Heart right ventricle (tissue), 16 donors: ENCODE measurements at places on chromosomes 2 and 18. TPM values are rescaled to one million over a fixed set of nuclear protein-coding genes. Genes with fewer than 3 reads are reported as not detected.

GRCh38 chr18:65239787-65240186, 511.0 kb upstream of the CDH7 start:
- DNase-seq = no peak

DNA sequence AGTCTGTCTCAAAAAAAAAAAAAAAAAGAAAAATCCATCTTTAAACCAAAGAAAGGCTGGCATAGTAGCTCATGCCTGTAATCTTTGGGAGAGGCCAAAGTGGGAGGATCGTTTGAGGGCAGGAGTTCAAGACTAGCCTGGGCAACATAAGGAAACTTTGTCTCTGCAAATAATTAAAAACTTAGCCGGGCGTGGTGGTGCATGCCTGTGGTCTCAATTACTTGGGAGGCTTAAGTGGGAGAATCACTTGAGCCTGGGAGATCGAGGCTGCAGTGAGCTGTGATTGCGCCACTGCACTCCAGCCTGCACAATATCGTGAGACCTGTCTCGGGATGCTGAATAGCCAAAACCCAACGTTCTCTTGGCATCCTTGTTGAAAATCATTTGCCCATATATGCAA, 6.1 kb downstream of the CNOT11 start:
- no peak for DNase-seq

DNA sequence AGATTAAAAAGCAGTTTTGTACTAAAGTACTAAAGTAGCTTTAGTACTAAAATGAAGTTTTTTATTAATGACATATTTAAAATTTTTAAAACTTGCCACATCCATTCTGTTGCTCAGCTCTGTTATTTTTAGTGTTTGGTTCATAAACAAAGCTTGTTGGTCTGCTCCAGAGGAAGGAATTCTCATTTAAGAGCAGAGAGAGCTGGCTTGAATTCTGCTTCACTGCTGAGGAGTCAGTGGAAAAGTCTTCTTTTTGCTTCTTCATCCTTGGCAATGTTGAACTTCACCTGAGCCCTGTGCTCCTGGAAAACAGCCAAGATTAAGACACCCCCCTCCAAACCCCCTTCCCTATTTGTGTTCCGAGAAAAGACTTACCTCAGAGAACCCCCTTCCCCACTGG, 40.6 kb downstream of the TMEM87B start:
- DNase-seq = no peak

GRCh38 chr2:18506883-18507509, 53.5 kb downstream of the RDH14 start:
- no peak for DNase-seq

DNA sequence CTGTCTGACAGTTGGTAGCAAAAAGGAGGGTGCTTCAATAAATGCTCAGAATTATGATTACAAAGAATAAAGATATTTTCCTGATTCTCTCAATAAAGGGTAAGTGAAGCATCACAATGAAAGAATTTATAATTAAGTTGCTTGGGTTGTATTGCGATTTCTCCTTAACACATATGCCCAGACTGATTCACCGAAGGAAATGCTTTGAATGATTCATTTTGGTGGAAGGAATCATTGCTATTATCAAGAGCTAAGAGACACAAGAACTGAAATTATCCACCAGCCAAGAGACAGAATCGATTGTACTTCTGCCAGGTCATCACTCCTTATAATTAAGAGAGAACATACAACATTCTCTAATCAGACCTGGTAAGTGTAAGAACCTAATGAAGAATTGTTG, 301.4 kb downstream of the NR4A2 start:
- DNase-seq = no peak

DNA sequence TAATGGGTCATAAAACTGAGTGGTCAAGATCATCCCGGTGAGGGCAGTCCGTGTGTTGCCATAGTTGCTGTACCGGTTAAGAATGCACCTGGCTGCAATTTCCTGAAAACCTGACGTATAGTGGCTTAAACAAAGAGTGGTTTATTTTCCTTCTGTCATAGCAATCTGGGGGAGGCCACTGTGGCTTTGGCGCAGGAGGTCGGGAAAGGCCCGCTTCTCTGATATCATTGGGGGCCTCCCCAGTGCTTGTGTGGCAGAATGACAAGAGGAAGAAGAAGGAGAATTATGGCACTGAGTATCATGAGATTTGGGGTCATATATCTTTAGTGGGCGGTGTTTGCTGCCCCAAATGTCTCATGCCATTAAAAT, 4.4 kb downstream of the C2orf92 start:
- DNase-seq = no peak

DNA sequence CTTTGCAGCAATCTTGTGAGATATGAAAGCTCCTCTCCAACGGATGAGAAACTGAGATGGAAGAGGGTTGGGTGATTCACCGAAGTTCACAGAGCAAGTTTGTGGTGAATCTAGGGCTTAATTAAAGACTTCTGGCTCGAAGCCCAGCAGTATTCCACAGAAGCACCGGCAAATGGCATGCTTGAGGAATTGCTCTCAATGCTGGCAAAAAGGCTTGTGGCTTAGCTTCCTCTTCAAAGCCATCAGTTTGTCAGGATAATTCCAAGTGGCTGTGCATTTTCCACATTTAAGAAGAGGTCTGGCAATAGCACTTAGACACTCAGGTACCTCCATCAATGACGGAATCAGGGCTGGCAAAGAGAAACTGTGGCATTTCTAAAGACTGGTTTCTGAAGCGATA, 98.7 kb upstream of the SLC66A3 start:
- no peak for DNase-seq

- no peak for DNase-seq
These were observed 5.2 kb upstream of the SIGLEC15 start for GRCh38 chr18:45820106-45820745.

- no peak for DNase-seq
These were observed 136.3 kb downstream of the NUP35 start for GRCh38 chr2:183260527-183260926.

DNA sequence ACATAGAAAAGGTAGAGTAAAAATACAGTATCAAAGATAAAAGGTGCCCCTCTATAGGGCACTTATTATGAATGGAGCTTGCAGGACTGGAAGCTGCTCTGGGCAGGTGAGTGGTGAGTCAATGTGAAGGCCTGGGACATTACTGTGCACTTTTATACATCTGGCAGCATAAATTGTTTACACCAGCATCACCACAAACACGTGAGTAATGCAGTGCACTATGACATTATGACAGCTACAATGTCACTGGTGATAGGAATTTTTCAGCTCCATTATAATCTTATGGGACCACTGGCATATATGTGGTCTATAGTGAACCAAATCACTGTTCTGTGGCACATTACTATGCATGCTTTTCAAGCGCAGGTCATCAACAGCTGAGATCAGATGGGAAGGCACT, 48.1 kb downstream of the TPGS2 start:
- DNase-seq = no peak

Gene SPC25
- not detected for polyA plus RNA-seq

Gene CIB4
- polyA plus RNA-seq = not detected

Gene ARHGEF33
- polyA plus RNA-seq = 0.09 TPM
